ENCODE measurements at places on chromosomes 16 and 17.

GRCh38 chr16:20624882-20625807 is 49.0 kb upstream of the ACSM2B start:
- no peak for DNase-seq

DNA sequence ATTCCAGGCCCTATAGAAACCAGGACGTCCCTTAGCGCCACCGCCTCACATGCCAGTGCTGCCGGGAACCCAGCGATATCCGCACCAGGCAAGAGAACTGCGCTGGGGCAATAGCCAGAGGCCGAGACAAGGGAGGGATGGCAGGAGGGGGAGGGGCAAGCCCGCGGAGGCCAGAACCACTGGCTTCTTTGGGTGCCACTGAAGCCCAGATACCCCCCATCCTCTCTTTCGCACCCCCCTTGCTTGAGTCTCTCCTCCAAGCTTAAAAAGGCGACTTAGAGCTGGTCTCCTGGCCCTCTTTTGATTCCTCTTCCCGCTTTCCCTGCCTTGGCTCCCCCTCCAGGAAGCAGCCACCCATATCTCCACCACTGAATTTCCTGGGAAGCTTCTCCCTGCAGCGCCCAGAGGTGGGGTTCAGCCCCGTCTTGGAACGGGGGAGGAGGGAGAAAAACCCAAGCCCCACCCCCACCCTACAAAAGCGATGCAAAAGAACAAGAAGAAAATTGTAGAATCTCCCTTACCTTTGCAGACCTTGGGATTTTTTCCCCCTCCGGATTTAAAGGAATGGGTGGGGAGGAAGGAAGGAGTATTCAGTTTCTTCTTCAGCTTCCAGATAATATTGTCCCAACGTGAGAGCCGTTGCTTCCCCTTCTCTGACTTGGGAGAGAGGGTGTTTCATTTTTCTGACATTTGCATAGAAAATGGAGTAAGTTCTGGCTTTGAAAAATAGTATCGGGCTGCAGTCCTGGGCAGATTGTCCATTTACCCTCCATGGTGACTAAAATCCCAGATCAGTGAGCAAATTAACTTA is 622 bp downstream of the HOXB6 start:
- no peak for DNase-seq

- no peak for DNase-seq
Measured at GRCh38 chr17:50394711-50395110, 2.6 kb downstream of the LRRC59 start.

DNA sequence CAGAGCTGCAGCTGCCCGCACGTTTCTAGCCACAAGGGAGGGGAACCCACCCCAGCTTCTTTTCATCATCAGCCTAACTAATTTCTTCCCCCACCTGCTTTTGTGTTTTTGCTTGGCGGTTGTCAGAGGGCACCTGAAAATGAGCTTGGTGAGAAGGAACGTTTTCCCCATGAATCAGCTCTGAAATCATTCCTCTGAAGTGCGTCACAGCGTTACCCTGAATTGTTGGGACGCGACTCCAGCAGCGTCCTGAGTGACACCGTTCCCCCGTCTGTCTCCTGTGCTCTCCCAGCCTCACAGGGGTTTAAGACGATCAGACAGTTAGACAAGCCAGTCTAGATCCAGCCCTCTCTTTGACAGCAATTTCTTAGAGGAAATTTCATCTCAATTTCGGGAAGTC is 722.9 kb upstream of the EEF2KMT start:
- DNase-seq = no peak
